KBM-7 (cell line): ENCODE measurements at places on chromosomes 4 and X.

DNA sequence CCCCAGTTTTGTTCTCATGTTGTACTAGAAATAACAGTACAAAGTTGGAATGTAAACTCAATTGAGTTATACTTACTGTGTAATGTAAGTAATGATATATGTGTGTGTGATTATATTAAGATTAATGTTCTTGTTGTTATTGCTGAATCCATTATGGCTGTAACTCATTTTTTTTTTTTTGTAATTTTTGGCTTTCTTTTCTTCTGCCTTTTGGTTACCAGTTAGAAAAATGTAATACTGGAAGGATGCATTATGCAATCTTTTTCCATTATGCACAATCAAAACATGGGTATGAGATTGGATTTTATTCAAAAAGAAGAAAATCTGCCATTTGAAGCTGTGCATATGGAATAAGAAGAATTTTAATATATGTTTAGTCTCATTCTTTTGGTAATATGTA, 34.0 kb downstream of the BANK1 start:
- DNase-seq = no peak

GRCh38 chrX:109886122-109886761, 116.7 kb upstream of the TMEM164 start:
- DNase-seq = peak; percentile 88

- no peak for DNase-seq
Observed at GRCh38 chr4:99833756-99834155, 17.1 kb downstream of the DAPP1 start.

- DNase-seq = no peak
Observed at GRCh38 chr4:168759959-168760527, 250.0 kb downstream of the CBR4 start.

GRCh38 chrX:97030463-97030862, 146.8 kb downstream of the RPA4 start:
- no peak for DNase-seq

GRCh38 chrX:76148041-76148665, 24.7 kb upstream of the PBDC1 start:
- DNase-seq = peak; percentile 48

DNA sequence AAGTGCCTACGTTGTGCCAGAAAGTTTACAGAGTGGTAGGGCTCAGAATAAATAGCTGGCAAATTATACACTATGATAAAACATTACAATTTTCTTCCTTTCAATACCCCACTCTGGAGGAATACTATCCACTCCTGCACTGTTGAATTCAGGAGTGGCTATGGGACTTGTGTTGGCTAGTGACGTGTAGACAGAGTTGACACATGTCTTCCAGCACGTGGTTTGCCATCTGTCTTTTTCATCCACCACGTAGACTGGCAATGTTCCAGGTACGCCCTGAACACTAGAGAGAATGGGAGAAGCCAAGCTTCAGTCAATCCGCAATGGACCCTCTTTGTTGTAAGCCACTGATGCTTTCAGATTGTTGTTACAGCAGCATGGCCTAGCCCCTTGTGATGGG, 168.8 kb upstream of the RBPJ start:
- DNase-seq = no peak

DNA sequence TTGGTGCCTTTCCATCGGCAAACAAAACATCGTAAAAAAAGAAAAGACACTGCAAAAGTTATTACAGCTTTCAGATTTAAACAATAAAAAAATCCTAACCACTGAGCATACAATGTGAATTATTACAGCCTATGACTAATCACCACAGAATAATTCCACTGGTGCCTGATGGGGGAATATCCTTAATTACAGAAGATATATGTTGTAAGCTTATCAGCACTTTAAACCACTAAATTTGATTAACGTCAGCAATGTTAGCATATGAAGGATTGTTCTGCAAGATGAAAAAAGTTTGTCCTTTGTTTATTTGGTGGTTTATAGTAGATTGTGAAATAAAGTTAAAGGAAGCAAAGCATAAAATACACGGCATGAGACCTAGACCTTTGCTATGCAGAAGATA, 210.2 kb upstream of the ADAMTS3 start:
- no peak for DNase-seq

GRCh38 chr4:90051999-90052398, 75.2 kb upstream of the CCSER1 start:
- DNase-seq = no peak

- DNase-seq = no peak
Observed at GRCh38 chrX:110944311-110944750, 148.7 kb upstream of the CHRDL1 start.

DNA sequence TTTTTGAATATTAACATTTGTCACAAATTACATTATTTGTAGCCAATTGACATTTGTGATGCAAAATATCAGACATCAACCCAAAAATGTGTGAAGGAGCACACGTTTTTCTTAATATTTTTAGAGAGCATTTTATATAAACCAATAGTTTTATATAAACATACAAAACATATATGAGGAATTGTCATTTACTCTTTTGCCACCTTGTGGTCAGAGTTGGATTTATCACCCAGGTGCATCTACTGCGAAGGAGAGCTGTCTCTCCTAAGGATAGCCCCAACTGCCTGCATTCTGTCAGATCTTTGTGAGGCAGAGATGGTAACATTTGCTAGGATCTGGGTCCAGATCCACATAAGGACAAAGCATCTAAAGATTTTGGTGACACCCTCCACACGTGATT, 2.5 kb upstream of the USP27X start:
- peak; percentile 35 for DNase-seq

DNA sequence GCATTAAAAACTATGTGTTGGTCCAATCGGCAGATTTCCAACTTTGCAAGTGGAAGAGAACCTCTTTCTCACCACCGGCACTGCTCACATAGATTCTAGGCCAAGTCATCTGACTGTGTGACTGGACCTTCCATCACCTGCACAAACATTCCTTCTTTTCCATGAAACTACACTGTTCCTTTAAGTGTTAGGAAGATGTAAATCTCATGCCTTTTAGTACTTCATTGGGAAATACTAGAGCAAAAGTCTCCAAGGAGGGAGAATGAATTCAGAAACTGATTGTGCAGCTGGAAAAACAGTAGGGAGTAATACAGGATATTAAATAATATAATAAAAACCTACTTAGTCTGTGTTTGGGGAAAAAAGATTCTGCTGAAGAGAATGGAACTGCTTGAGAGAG, 238.2 kb downstream of the GPC3 start:
- no peak for DNase-seq

GRCh38 chr4:2276581-2277325, 14.8 kb upstream of the MXD4 start:
- DNase-seq = no peak

DNA sequence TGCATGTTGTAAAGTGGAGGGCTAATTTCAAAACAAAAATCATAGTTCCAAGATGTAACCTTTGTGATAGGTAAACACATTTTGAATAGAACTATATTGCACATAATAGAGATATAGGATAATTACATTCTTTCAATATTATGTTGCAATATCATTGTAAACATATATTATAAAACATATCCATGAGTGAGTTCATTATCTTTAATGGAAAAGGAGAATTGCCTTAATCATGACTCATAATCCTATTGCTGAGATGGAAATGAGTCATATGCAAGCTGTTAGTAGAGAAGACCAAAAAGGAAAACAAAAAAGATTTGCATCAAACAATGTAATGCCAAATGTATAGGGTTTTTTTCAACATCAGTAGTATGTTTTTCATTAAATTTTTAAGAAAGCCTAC, 73.7 kb upstream of the WDR44 start:
- DNase-seq = no peak

GRCh38 chr4:113285501-113285900, 236.0 kb downstream of the ANK2 start:
- no peak for DNase-seq

DNA sequence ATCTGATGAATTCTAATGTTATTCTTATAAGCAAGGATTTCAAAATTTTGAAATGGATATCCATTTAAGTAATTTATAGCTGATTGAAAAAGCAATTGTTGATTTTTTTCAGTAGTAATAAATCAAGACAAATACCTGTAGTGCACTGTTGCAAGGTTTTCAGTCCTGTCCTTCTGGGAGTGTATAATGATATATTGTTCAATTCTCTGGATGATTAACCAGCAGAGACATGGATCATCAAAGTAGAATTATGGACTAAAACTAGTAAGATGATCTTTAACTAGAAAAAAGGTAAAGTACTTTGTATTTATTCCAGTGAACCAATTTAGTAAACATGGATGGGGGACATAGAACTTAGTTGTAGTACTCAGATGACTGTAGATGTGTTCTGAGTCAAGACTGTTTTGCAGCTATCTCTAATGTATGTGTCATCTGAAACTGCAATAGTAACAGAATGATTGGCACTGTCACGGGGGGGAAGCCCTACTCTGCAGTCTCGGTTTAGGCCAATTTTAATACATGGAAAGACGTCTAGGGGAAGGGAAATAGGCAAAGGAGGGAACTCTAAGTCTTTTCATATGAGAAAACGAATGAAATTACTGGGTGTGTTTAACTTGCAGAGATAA, 121.9 kb downstream of the GLRA3 start:
- DNase-seq = no peak

DNA sequence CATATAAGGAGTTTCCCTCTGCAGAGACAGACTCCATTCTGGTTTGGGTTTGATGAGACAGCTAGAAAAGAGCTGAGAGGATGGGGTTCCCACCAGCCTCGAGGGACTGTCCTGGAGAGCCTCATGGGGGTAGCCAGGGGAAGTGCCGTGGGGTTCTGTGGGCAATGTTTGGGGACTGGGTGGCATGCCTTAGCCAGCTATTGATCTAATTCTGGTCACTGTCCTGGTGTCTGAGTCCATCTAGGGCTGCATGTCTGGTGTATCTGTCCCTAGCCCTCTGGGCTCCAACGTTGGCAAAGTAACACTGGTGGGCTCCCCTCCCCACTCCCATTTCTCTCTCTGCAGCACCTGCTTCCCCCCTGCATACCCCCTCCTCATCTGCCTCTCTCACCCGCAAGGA, 135.4 kb downstream of the SMIM20 start:
- DNase-seq = no peak

DNA sequence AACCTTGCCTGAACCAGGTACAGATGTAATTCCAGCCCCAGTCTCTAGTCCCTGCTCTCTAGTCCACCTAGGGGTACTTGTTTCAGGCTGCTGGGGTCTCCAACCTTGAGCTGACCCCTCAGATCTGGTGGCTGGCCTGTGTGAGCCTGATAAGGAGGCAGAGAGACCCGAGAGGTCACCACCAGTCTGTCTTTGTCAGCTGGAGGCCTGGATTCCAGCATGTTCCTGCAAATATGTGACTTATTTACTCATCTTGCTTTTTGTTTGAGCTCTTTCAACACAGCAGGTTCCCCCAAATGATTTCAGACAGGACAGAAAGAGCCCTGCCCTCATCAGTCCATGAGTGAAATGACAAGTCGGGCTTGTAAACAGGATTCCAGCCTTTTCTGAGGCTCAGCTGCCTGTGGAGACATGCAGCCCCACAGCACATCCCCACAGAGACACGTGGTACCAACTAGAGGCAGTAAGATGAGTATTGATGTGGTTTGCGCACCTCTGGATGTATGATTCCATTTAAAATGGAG, 37.5 kb upstream of the STK26 start:
- peak; percentile 47 for DNase-seq

DNA sequence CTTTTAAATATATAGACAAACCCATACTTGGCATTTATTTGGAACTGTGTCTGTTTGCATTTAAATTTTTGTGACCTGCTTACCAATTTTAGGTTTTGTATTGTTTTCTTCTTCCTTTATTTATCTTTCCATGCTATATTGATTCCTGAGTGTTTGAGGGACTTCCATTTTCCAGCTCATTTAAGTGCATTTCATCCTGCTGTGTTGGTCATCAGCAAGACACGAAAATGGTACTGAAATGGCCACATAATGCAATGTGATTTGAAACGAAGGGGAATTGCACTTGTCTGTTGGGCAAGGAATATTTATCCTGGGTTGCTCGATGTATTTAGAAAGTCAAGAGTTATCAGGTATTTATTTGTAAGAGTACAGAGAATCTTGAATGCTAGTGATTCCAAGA, 524.3 kb upstream of the MAGEB2 start:
- DNase-seq = no peak

- DNase-seq = no peak
Observed at GRCh38 chrX:100636321-100636991, at the start of gene TSPAN6. TSPAN6 (minus strand) TSS chrX:100636806; CDS start chrX:100636694, 112 bp downstream.

GRCh38 chr4:74632634-74633033, 161.7 kb downstream of the BTC start:
- DNase-seq = peak; percentile 76

DNA sequence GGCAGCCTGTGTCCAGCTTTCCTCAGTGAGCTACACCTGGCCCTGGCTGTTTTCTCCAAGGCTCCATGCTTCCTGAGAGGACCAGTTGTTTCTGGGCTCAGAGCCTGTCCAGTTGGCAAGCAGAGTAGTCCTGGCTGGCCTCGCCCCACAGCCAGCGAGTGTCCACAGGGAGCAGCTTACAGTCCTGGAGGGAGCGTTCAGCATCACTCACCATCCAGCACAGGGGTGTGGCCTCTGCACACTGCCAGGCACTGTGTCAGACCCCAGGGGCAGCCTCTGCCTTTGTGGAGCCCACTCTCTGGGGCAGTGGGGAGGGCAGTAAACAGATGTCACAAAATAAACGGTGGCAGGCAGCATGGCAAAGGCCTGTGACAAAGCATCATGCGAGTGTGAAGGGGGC, 23.9 kb downstream of the EVC start:
- no peak for DNase-seq

DNA sequence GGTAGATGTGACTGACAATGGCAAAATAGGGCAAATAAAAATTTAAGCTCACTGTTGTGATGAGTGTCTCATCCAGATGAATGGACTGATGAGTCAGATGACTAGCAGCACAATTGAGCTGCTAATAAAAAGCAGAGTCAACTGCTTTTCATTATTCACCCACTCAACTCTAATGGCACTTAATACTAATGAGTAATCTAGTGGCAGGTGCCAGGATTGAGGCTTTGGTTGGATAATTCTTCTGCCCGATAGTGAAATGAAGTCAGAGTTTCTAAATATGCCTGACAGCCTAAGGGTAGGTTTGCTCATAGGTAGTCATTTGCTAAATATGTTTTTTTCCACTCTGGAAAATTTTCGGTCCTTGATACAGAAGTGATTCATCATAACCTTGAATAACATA, 10.4 kb downstream of the OGT start:
- no peak for DNase-seq

- DNase-seq = no peak
Observed at GRCh38 chr4:130722361-130722760, 1626.4 kb downstream of the C4orf33 start.

- DNase-seq = no peak
Observed at GRCh38 chr4:26802790-26803189, 57.9 kb upstream of the STIM2 start.

DNA sequence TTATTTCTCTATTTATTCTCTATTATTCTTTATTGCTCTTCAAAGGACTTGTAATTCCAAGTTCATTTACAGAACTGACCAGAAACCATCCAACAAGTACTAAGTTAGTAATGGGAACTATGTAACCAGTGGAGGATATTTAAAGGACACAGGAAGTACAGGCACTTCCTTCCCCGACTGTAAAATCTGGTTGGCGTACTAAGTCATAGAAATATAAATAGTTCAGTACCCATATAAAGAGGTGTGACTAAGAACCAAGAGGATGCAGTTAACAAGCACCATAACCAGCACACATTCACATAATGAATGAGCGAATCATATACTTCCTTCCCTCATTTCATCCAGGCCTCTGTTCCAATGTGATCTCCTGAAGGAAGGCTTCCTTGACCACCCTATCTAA, 3.6 kb upstream of the EIF4E start:
- peak; percentile 57 for DNase-seq

GRCh38 chrX:17470136-17470535, 95.1 kb downstream of the NHS start:
- DNase-seq = peak; percentile 4

- DNase-seq = peak; percentile 65
Observed at GRCh38 chr4:53905941-53906377, 158.4 kb downstream of the CHIC2 start.

GRCh38 chr4:140027101-140027500, 126.9 kb downstream of the MAML3 start:
- peak; percentile 26 for DNase-seq
